GM20000 (cell line): ENCODE measurements at places on chromosomes 1 and 21.

GRCh38 chr1:223860051-223860622, 14.4 kb upstream of the TP53BP2 start:
- DNase-seq = no peak

DNA sequence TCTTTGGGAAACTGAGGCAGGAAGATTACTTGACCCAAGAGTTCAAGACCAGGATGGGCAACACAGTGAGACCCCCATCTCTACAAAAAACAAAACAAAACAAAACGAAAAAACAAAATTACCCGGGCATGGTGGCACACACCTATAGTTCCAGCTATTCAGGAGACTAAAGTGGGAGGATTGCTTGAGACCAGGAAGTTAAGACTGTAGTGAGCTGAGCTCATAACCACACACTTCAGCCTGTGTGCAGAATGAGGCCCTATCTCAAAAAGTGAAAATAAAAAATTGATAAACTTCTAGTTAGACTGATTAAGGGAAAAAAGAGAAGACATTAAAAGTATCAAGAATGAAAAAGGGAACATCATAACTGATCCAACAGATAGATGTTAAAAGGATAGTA, 154.0 kb downstream of the RHOU start:
- no peak for DNase-seq

DNA sequence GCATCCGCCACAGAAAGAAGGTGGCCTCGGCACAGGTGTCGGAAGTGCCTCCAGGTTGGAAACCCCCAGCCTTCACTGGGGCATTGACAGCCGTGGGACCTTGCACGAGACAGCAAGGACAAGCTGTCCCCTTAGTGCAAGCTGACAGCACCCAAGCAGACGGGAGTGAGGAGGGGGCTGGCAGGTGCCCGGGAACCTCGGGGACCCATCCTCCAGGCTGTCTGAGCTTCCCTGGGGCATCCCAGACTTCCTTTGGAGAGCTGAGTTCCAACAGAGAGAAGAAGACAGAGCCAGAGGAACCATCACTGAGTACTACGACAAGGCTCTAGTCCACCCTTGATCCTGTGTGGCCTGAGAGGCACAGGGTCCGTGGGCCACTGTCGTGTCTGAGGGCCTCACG, 100.6 kb upstream of the RAB4A start:
- DNase-seq = no peak

DNA sequence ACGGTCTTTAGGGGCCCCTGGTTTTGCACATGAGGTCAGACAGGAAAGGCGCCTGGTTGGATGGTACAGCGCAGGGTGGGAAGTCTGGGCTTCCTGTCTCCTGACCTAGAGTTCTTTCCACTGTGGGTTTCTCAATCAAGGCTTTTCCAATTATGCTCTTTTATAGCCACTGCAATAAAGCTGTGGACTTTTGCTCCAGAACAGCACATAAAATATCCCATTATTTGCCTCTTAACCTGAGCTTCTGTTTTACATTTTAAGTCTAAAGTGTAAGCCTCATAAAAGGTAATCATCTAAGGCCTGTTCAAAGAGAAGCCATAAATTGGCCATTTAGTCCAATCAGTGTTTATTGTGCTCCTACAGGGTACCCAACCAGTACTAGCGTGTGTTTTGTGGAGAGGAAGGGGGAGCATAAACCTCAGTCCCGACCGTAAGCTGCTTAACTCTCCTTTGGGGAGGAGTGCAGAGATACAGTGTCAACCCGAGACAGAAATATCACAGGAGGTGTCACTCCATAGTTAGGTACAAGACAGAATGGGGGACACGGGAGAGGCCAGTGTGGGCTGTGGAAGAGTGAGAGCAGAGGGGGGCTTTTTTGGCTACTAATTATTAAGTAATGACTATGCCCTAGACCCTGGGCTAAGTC, 270.0 kb downstream of the TRABD2B start:
- DNase-seq = peak; percentile 11

DNA sequence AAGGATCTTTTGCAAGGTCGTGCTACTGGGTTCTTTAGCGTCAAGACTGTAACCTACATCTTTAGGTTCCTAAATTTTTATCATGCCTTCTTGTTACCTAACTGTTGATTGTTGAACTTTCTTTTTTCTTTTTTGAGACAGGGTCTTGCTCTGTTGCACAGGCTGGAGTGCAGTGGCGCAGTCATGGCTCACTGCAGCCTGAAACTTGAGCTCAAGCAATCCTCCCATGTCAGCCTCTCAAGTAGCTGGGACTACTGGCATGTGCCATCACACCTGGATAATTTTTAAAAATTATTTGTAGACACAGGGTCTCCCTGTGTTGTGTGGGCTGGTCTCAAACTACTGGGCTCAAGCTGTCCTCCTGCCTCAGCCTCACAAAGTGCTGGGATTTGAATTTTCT, 52.9 kb downstream of the NFIA start:
- DNase-seq = no peak

DNA sequence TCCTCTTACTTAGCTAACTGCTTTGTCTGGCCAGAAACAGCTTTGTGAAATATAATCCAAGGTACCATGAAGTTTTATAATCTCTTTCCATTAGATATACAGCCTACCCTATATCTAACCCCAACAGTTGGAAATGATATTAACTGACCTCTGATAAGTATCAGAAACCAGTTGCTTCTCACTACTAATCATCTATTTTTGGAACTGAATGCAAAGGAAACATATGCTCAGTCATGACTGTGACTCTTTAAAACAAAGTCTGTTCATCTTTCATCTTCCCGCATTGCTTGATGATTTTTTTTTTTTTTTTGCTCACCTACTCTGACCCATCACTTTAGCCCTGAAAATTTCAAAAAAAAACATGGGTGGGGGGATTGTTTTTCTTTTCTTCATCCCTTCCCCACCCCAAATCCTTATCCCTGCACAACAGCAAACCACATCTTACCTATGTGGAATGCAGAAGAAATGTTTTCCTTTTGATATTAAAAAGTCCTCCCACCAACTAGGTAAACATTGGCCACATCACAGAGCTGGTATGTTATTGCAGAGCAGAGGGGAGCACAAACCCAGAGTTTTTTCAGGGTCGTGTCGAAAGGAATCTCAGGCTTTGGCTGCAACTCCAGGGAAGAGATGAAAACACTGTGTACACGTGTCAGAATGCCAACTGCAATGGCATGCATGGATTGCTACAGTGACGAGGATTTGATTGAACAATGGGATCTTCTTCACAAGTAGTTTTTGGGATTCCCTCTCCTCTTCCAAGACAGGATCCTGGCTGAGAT, 137.3 kb downstream of the SLC30A10 start:
- no peak for DNase-seq

GRCh38 chr1:10754568-10755329, 41.7 kb downstream of the CASZ1 start:
- DNase-seq = no peak

DNA sequence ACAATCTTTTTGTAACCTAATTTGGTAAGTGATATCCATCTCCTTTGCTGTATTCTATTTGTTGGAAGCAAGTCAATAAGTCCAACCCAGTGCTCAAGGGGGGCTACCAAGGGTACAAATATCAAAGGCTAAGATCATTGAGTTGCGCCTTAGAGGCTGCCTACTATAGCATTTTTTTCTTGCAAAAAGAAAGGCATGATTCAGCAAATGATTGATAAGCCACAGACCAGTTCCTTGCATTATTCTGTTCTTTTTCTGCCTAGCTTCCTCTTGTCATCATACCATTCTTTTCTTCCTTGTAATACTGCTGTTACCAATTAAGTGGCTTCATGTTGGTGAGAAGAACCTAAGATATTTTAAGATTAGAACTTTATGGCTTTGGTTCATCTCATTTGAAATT, 29.8 kb upstream of the BARHL2 start:
- DNase-seq = no peak
